Left renal cortex interstitium (tissue), 4 donors: ENCODE measurements at places on chromosomes 3 and 15.

- DNase-seq: no peak
Measured at GRCh38 chr3:353191-353739, 156.7 kb downstream of the CHL1 start.

- no peak for DNase-seq
Measured at GRCh38 chr3:183287301-183287971, 34.4 kb downstream of the B3GNT5 start.

DNA sequence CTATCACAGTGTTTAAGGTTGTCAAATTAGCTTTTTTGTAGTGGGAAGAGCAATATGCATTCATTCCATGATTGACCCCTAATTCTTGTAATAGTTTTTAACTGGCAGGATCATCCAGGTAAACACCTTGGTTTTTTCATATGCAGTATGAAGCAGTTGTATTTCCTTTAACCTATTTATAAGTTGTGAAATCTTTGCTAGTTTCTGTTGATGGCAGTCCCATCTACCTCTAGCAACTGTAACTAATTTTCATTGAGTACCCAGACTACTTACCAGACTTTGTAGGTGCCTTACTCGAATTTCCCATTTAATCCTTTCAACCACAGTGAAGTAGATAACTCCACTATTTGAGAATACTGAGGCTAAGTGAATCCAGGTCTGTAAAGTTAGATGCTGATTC lies 6.1 kb downstream of the FXR1 start:
- no peak for DNase-seq

DNA sequence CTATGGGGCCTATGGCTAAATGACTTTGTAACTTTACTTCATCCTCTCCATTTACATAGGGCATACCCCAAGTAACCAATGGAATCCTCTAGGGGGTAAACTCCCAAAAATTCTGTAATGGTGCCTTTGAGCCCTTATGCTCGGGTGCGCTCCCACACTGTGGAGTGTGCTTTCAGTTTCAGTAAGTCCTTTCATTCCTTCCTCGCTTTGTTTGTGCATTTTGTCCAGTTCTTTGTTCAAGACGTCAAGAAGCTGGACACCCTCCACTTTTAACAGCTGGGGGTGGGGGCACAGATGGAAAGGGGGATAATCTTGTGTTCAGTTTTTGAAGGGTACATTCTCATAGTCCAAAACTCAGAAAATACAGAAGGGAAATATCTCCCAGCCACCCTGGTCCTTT lies 84.4 kb upstream of the C2CD4B start:
- DNase-seq: no peak

GRCh38 chr3:194103983-194104751 lies 31.8 kb upstream of the HES1 start:
- DNase-seq: no peak

GRCh38 chr15:99703603-99704443 lies 29.4 kb downstream of the LYSMD4 start:
- DNase-seq: no peak

DNA sequence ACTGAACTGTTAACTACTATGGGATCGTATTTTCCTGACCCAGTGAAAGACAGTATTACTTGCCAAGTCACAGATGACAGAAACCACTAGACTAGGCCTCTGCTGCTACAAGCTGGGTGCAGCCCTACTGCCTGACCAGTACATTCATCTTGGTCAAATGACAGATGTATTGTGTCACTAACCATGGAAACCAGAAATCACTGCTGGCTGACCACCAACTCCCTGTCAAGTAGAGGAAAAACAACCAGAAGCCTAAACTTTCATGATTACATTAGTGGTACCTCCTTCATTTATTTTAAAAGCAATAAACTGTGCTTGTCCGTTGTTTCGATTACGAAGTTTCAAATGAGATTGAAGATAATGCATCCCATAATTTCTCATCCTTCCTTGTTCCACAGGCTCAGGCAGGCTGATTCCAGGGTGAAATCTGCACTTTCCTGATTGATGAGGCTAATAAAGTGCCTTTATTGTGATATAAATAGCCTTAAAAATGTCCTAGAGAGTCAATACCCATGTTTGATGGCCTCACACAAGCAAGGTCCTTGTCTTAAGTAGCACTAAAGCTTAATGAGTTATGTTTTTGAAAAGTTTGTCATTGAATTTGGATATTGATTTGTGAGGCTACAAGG lies 309.7 kb downstream of the LSAMP start:
- DNase-seq: peak; percentile 68

- DNase-seq: no peak
Measured at GRCh38 chr3:150738688-150739087, 24.3 kb downstream of the SIAH2 start.

GRCh38 chr15:101303408-101303807 lies 8.4 kb upstream of the SNRPA1 start:
- DNase-seq: no peak

GRCh38 chr3:141275973-141276372 lies 44.3 kb downstream of the PXYLP1 start:
- DNase-seq: no peak

- no peak for DNase-seq
Measured at GRCh38 chr15:81296673-81297072, 27.3 kb downstream of the STARD5 start.
